ENCODE measurements at places on chromosomes 5 and 9.

DNA sequence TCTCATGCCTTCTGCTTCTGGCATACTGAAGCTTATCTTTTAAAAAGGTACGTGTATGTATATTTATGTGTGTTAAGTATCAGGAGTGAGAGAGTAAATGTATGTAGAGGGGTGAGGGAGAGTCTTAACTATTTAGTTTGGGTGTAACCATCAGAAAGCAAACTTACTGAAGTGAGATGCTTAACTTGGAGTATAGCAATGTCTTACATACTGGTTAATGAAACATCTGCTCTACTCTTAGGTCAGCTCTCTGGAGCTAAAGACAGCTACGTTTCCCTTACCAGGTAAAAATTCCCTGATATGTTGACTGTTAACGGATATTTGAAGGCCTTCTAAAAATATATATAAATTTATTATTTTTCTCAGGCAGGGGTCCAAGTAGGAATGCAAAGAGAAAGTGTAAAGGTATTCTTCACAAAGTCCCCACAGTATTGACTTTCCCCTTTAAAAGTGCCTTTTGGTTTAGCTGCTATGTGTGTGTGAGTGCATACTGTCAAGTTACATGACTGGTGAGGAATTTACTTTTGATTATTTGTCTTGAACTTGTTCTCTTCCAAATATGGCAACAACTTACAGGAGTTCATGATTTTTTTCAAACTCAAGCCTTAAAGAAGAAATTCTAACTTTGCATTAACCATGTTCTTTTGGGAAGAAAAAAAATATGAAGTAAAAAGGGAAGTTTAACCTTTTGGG lies 12.3 kb upstream of the C5orf24 start:
- DNase-seq = no peak

- no peak for DNase-seq
Observed at GRCh38 chr5:89572696-89573095, 689.7 kb upstream of the MEF2C start.

- DNase-seq = no peak
Observed at GRCh38 chr5:117662361-117662760, 1087.7 kb upstream of the SEMA6A start.

DNA sequence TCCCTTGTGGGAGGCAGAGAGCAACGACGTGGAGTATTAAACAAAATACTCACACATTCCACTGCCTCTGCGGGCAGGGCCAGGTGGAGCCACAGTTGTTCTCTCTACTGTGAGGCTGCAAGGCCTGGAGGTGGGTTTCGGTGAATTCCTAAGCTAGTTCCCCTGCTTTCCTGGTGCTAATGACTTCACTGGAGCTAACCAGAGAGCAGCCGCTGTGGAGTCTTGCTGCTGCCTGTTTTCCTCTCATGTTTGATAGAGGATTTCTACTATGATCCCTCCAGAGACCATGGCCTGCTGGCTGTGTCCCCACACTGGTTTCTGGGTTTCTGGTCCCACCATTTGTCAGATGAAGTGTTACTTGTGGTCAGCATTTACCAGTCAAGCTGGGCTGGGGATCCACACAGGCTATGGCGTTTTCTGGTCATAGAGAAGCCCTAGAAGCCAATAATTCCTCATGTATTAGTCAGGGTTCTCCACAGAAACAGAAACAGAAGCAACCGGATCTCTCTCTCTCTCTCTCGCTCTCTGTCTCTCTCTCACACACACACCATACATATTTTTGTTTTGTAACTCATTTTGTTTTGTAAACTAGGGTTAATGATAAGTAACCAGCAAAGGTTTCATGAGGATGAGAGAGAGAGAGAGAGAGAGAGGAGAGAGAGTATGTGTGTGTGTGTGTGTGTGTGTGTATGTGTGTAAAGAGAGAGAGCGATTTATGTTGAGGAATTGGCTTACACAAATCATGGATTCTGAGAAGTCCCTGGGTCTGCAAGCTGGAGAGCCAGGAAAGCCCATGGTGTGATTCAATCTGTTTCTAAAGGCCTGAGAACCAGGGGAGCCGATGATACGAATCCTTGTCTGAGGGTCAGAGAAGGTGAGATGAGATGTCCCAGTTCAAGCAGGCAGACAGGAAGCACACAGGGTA lies 403.0 kb downstream of the GADD45G start:
- DNase-seq = no peak

DNA sequence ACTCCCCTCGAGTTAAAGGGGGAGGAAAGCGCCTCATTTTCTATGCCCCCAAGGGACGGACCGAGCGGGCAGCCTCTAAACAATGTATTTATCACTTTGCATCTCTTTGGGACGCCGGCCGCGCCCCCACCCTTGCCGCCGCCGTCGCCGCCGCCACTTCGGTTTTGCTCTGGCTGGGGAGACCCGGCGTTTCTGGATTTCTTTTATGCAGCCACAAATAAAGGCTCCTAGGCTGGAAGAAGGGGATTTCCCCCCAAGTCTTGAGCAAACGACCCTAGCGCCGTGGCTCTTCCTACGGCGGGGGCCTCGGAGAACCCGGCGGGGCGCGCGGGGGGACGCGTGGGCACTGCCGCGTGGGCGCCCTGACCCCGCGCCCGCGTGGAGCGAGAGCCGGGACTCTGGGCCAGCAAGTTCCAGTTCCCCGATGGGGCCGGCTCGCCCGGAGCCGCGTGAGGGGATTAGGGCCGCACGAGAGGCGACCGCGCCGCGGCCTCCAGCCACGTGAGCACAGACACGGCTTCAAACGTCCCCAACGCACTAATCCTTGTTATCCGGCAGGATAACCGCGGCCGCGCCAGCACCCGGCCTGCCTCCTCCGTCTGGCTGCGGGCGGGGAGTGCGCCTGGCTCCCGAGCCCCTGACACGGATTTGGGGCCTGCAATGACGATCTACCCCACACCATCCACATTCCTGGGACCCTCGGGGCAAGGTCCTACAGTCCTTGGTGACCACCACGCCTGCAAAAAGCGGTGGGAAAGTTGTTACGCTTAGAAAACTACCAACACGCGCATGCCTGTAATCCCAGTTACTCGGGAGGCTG lies 7.9 kb upstream of the NEUROG1 start:
- DNase-seq = no peak

- no peak for DNase-seq
Observed at GRCh38 chr5:98111686-98112085, 661.8 kb upstream of the RGMB start.

DNA sequence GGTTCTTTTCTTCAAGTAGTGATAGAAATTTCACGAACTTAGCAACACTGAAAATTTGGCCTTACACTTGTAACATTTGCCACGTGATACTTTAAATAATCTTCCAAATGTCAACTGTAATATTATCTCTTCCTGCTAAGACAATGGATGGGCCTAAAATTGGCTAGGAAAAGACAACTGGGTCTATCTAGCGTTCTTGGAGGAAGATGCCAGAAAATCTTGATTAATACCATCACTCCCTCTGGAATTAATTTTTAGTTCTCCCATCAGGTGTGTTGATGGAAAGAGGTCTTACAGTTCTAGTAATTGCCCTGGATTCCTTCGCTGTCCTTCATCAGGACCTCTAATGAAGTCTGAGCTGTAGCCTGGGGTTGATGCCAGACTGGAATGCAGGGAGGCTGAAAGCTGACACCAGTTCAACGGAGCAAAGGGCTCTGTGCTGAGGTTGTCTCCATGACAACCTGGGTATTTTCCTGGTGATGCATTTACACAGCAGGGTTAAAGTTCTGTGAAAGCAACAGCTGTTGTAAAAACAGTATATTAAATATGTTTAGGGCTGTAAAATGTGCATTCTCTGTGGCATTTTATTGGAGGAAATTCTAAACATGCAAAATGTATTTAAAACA lies 92.3 kb downstream of the GAS1 start:
- DNase-seq = no peak

- no peak for DNase-seq
Observed at GRCh38 chr9:109052416-109052815, 39.1 kb upstream of the CTNNAL1 start.

GRCh38 chr5:40447438-40447837 lies 232.3 kb upstream of the PTGER4 start:
- DNase-seq = no peak

GRCh38 chr5:154118893-154119336 lies 71.6 kb upstream of the GALNT10 start:
- DNase-seq = no peak

DNA sequence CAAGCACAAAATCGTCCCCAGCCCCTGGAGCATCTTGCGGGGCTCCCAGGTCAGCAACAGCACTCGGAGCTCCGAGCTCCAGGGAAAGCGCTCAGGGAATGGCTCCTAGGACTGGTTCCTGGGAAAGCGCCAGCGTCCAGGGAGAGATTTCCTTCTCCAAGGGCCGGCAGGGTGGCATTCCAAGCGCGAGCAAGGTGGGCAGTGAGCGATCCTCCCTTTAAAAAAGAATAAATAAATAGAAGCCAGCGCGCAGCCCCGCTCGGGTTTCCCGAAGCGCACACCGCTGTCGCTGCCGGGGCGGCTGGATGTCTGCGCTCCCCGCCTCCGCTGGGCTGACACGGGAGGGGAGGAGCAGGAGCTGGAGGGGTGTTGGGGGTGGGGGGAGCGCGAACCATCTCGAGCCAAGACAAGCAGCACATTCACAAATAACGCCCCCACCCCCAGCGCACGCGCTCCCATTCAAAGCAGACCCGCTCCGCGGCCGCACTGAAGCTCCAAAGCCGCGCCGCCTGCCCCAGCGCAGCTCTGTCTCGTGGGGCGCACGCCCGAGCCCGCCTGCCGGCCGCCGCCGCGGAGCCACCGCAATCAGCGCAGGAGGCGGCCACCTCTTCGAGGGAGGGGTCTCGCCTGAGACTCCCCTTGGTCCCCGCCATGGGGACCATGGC lies 327.4 kb downstream of the SH3GL2 start:
- DNase-seq = no peak

- no peak for DNase-seq
Observed at GRCh38 chr5:17415321-17415758, 82.7 kb upstream of the TAF11L2 start.

DNA sequence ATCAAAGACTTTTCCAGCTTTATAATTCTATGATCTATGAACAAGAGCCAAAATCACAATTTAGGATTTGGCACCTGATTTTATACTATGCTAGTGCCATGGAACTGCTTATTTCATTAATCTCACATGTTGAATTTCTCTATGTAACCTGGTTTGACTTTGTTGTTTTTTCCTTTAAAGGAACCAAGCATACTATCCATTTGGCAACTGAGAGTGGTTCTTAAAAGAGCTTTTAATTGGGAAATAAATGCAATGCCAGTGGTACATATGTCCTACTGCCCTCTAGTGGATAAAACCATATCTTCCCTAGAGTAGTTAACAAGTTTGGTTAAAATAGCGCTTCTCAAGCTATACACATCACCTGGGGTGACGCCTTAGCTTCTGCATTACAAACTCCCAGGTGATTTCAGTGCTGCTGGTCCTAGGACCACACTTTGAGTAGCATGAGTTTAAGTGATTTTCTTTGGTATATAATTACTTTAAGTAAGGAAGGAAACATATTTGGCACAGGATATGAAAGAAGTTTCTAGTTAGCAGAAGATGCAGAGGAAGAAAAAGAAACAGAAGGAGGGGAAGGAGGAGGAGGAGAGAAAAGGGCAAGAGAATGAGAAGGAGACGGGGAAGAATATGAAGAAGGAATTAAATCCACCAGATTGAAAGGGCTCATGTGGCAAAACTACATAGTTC lies 56.8 kb downstream of the FGF10 start:
- no peak for DNase-seq

- no peak for DNase-seq
Observed at GRCh38 chr5:126464016-126464415, 40.8 kb downstream of the GRAMD2B start.

DNA sequence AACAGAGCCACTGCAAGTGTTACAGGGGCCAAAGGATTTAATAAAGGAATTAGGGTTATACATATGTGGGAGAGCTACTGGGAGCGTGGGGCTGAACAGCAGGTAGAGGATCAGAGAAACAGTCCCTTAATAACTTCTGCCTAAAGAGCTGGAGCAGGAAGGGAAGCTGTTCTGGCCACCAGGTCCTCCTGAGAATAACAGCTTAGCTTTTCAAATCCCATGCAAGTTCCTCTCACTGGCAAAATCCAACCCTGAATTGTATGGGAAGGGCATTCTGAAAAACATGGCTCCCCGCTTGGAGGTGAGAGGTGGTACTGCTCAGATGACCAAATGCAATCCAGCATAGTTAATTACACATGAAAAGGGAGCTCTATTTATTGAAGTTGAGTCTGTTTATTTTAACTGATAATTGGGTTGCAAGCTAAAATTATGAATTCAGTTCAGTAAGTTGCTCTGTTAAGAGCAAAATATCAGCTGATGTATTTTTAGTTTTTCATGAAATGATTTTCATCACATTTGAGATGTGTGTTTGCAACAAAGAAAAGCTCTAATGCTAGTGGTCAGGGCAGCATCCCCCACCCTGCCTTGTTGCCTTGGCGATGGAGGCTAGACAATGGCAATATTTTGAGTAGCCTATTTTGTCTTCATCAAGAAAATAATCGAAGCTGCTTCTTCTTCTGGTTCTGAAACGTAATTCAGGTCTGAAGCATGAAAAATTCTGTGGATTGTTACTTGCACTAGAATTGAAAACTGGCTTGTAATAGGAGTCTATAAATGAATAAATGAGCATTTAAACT lies 58.4 kb upstream of the SH3GL2 start:
- no peak for DNase-seq
